Fibroblast of skin of left quadriceps (primary cell): ENCODE measurements at places on chromosomes 6 and 20.

- DNase-seq, result no peak
These were observed 15.8 kb downstream of the FOXF2 start for GRCh38 chr6:1405221-1405620.

GRCh38 chr6:72048080-72048479 is 161.7 kb downstream of the RIMS1 start:
- DNase-seq, result no peak

DNA sequence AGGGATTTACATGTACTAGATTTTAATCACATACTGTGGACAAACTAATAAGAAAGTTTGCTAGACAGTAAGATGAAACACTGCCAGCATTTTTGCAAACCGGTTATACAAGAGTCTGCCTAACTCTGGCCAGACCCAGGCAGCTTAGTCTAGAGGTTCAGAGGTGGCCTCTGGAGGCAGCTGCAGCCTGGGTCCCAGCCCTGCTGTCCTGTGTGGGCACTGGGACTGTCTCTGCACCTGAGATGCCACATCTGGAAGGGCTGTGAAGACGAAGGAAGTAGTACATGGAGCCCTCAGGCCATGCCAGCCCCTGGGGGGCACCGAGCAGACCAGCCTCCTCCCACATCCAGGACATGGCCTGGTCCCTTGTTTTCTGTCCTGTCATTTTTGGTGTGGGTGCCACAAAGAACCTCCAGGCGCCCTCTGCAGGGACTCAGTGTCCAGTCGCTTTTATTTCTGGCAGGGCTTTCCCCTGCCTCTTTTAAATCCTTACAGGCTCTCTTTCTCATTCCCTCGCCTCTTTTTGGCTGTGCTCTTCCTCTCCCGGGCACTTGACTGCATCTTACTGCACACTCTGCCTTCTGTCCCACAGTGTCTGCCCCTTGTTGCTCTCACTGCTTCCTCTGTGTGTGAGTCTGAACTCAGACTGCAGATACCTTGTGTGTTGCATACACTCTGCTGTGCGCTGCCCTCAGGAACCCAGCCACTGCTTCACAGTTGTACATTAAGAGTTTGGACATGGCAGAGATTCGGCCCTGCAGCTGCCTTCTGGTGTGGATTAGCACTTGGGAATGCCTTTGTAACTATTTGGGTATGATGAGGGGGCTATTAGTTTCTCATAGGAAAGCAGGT is 216.7 kb downstream of the ZDHHC14 start:
- no peak for DNase-seq

- DNase-seq, result no peak
These were observed 530.2 kb downstream of the BCKDHB start for GRCh38 chr6:80636689-80637088.

GRCh38 chr20:6212903-6213302 is 90.1 kb upstream of the FERMT1 start:
- no peak for DNase-seq

DNA sequence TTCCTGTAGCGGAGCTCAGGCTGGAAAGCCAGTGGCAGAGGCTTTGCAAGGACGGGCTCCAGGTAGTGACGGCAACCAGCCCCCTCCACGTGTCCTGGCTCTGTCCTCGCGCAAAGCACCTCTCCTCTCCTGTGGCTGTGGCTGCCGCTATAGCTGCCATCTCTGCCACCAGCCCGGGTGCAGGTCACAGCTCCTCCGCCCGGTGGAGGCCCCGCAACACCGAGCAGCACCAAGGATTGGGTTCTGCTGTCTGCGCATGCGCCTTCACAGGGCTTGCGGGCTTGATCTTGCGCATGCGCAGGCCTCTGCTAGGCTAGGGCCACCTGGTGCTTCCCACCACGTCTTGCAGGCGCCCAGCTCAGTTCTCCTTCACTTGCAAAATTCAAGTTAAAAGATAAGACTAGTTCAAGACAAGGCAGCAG is 625.4 kb downstream of the QKI start:
- DNase-seq, result peak; percentile 40

DNA sequence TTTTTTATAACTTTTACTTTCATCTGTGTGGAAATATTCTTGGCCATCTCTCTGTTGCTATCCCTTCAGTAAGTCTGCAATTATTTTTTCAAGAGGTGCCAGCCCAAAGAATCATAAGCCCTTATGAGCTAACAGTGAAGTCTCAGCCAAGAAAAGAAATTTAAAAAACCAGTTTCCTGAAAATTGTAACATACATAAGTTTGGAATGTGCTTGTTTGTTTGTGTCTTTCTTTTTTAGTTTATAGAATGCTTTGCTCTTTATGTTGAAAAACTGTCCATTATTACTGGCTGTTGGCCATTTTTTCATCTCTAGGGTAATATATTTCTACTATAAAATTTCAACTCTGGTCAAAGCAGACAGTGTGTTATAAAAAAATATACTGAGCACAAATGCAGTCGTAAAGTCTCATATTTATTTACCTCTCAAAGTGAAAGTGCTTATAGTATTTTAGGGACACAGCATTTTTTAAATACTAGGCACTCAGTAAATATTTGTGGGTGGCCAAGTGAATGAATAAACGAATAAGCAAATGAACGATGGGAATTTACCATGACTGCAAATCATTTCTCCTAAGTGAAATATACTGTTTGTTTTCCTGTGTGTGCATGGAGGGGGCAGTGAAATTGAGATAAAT is 659.7 kb downstream of the KIF16B start:
- no peak for DNase-seq

- DNase-seq, result no peak
These were observed 171.3 kb downstream of the ANKRD60 start for GRCh38 chr20:58056921-58057686.

GRCh38 chr6:33247977-33248642 is 23.6 kb downstream of the VPS52 start:
- DNase-seq, result peak; percentile 72

DNA sequence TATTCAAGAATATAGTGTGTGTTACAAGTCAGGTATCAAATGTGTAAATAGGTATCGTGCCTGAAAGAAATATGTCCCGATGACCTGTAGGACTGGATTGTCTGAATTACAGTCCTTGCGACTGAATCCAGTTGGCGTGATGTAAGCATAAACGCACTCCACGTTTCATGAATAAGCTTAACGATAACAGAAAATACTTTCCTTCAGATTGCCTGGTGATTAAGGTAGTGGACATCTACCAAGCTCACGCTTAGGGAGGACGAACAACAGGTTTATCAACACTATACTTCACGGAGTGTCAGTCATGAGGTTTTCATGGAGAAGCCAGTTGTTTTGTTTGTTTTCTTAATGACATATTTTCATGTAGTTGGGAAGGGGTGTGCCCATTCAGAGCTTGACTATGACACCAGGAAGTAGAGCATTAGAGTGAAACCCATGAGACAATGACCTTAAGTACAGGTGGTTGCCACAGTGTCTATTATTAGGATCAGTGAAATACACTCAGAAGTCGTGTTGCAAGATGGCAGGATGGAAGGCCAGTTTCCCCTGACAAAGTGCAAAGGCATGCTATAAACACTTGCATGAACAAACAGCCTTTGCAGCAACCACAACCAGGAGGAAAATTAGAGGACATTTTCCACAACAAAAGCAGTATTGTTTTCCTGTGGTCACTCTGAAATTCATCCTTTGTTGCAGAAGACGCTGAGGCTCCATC is 305.8 kb upstream of the PRDM1 start:
- DNase-seq, result no peak

DNA sequence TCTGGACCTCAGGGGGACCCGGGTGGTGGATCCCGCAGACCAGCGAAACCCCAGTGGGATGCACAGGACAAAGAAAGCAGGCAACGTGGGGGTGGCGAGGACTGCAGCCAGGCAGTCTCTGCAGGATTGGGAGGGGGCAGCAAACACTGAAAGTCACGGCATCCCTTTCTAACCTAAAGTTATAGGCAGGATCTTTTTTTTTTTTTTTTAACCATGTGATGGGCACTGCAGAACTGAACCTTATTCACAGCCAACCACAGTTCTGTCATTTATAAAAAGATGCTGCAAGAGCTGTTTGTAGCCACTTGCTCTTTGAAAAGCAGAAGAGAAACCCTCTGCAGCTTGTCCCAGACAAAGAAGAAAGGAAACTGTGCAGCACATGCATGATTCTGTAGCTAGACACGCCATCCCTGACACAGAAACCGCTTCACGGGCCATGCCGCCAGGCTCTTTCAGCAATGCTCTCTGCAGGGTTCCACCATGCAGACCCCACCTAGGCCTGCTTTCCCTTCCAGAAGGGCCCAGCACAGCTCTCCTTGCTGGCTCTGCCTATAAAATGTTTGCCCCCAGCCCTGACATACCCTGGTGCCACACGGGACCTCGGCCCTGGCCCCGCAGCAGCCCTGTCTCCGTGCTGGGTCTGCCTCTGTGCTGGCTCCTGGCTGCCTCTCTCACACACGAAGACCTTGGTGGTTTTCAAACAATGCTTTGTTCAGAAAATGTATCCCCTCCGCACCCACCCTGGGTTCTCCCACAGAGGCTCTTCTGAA is 70.8 kb downstream of the PYGB start:
- DNase-seq, result no peak

GRCh38 chr20:14918976-14919375 is 581.6 kb upstream of the FLRT3 start:
- DNase-seq, result peak; percentile 29

DNA sequence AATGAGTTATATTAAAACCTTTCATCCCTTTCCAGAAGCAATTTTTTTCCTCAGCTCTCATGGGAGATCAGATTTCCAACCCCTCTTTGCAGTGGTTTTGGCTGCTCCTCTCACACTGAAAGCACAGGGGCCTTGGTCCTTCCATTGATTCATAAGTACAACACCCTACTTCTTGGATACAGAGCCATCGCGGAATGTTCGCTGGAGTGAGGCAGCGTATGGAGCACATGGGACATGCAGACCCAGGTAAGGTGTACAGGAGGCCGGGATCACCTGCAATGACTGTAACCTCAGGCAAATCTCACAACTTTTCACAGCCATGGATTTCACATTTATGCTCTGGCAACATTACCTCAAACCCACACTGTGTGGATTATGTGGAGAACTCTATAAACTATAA is 75.2 kb upstream of the HEY2 start:
- DNase-seq, result no peak

DNA sequence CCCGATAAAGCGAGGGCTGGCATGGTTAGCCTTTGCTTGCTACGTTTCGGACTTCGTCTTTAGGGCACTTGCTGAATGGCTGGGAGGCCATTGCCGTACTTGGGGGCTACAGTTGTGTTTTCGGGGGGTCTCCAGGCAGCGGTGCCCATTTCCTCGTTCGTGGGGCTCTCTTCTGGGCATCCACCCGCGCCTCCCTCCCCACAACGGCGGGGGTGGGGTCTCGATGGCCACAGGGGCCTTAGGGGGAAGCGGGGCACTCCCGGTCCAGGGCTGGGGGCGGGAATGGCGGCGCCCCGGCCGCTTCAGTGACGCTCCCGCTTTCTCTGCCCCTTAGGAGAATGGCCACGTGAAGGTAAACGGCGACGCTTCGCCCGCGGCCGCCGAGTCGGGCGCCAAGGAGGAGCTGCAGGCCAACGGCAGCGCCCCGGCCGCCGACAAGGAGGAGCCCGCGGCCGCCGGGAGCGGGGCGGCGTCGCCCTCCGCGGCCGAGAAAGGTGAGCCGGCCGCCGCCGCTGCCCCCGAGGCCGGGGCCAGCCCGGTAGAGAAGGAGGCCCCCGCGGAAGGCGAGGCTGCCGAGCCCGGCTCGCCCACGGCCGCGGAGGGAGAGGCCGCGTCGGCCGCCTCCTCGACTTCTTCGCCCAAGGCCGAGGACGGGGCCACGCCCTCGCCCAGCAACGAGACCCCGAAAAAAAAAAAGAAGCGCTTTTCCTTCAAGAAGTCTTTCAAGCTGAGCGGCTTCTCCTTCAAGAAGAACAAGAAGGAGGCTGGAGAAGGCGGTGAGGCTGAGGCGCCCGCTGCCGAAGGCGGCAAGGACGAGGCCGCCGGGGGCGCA is 2.4 kb downstream of the MARCKS start:
- DNase-seq, result no peak

GRCh38 chr6:117498159-117498558 is 15.7 kb downstream of the DCBLD1 start:
- DNase-seq, result peak; percentile 61

GRCh38 chr6:119781365-119781764 is 431.8 kb upstream of the MAN1A1 start:
- no peak for DNase-seq

DNA sequence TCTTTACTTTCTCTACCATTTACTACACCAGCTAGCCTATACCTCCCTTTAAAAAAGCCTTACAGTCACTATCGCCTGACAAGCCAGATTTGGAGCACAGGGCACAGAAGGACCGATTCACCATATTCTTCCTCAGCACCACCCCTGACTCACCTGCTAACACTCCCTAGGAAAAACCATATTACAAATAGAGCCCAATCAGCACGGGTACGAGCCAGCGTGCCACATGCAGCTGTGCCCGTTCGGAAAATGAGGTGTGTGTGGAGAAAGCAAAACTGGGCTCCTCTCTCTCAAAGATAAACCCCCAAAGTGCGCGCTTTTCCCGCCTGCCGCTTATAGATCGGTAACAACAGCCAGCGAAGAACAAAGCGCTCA is 1.2 kb downstream of the SYNCRIP start:
- no peak for DNase-seq

DNA sequence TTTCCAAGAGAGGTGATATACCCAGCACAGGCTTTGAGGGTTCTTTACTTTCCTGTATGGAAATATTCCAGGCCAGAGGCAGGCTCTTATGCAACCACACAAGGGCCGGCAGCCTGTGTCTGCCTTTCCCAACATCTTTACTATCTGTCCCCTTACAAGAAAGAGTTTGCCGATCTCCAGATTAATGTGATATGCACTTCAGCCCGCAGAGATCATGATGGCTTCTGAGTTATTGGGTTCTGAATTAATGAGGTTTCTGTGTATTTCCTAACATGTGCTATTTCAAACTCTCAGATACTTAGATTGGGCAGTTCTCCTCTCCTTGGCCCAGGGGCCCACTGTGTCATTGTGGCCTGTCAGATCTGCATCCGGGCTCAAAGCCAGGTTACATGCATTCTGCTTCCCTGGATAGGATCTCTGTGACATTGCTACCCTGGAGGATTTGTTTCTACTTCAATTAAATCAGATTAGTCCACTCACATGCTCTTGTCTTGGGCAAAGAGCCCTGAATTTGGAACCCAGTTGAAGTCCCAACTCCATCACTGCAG is 56.6 kb downstream of the TGM2 start:
- peak; percentile 41 for DNase-seq
